T-helper 1 cell treated with Interleukin-12 subunit alpha and Interleukin-12 subunit beta and Interleukin-4 antibody, amounts not matched to agents 30 ng/mL and 1 ng/mL, for 36 hours (primary cell): ENCODE measurements at places on chromosomes 6 and 20. TPM values are rescaled to one million over a fixed set of nuclear protein-coding genes. Genes with fewer than 3 reads are reported as not detected.

The SLC22A2 gene
- not detected in 2 replicates for total RNA-seq

The NOX3 gene
- total RNA-seq: not detected in 2 replicates

The BAK1 gene
- 94.4 and 95.0 TPM in 2 replicates for total RNA-seq

The GPR6 gene
- not detected in 2 replicates for total RNA-seq

The SFT2D1 gene
- total RNA-seq: 52.5 and 57.9 TPM in 2 replicates

The CAGE1 gene
- total RNA-seq: 0.07 TPM in 1 of 2 replicates, not detected in the other

The ESR1 gene
- 3.6 and 4.8 TPM in 2 replicates for total RNA-seq
